ENCODE measurements at places on chromosomes 1 and 21.

DNA sequence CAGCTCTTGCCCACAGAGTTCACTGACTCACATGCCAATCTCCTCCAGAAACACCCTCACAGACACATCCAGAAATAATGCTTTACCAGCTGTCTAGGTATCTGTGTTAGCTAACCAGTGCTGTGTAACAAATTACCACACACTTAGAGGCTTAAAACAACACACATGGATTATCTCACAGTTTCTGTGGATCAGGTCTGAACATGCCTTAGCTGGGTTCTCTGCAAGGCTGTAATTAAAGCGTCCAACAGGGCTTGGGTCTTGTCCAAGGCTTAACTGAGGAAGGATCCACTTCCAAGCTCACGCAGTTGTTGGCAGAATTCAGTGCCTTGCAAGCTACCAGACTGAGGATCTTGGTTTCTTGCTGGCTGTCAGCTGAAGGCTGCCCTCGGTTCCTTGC lies 92.5 kb upstream of the RGS4 start:
- peaks cover 6% of the 10 kb centered on the region for H3K27me3 ChIP-seq
- no peaks in the 10 kb centered on the region for H3K4me1 ChIP-seq
- no peak for DNase-seq
- H3K27ac ChIP-seq = no peak overlapping the region

DNA sequence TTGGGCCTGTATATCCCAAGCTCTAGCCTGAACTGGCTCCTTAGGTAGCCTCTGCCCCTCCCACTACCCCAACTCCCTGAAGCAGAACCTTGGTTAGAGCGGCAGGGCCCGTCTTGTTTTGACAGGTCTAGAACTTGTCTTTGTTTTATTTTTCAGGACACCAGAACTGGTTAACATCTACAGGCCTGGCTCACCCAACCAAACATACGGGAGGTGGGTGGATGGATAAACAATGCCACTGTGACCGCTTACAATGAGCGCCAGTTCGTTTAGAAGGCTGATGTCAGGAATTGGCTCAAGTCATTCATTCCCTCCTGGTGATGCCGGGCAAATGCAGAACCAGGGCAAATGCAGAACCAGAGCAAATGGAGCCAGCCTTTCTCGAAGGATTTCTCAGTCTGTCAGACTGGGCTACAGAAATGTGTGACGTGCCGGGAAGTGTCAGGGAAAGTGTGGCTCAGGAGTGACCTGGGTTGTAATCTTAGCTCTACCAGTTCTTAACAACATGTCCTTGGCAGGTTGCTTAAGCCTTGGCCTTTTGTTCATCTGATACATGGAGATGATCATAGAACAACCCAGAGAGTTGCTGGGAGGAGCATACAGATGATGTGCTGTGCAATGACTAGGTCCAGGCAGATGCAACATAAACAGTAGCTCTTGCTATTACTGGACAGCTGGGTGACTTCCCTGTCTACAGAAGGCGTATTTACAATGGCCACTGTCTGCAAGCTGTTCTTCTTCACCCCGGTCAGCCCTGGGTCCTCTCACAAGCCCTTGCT lies 30.5 kb upstream of the BTG2 start:
- H3K4me3 ChIP-seq = peak overlapping the region; percentile 72
- H3K36me3 ChIP-seq = no peaks in the 10 kb centered on the region
- H3K27me3 ChIP-seq = no peaks in the 10 kb centered on the region
- no peak for DNase-seq
- H3K27ac ChIP-seq = peak overlapping the region; percentile 83

DNA sequence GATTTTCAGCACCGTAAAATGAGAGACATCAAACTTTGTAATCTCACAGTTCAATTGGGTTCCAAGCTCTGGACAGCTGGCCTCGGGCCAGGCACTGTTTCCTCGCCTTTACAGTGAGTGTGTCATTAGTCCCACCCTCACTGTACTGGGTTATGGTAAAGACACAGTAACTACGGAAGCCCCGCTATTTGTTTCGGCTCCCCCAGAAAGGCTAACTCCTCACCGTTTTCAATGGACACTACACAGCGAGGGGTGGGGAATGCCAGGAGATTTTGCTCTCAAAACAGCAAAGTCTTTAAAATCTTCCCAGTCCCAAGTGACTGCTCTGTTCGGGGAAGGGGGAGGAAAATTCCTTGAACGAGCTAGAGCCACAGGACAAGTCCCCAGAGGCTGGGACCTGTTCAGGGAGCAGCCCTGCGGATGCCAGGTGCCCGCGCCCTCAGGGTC lies 757 bp upstream of the SPSB1 start:
- H3K27ac ChIP-seq = no peak overlapping the region
- no peak for DNase-seq
- peaks cover 23% of the 10 kb centered on the region for H3K4me1 ChIP-seq
- H3K27me3 ChIP-seq = no peaks in the 10 kb centered on the region

DNA sequence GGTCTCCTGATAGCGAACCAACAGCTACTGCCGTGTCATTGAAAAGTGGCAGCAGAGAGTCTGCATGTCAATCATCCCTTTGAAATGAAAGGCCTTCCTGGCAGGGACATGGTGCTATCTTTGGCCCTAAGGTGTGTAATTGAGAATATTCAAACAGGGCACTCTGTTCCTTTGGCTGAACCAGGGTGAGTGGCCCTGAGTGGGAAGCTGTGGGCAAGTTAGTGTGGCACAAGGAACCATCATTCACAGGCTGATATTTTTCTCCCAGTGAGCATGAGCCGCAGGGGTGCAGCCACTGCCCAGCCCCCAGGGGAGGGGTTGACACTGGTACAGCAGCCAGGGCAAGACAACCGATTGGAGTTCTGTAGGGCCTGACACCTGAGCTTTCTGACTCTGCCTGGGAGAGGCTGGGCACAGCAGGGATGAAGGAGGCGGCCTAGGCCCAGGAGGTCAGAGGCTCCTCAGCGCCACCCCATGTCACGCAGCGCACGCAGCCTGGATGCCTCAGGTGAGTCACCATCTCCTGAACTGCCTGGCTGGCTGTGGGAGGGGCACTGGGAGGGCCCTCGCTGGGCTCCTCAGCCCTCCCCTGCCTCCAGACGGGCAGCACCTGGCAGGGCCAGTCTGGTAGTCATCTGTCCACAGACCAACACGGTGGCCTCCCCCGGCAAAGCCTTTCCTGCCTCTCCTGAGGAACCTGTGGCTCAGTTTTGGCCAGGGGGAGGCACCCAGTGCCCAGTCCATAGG lies 13.2 kb downstream of the QSOX1 start:
- no peaks in the 10 kb centered on the region for H3K36me3 ChIP-seq
- DNase-seq = peak; percentile 18
- H3K4me3 ChIP-seq = no peak overlapping the region
- H3K27ac ChIP-seq = no peak overlapping the region

GRCh38 chr1:232548691-232549090 lies 81.2 kb downstream of the SIPA1L2 start:
- DNase-seq = no peak
- H3K36me3 ChIP-seq = no peaks in the 10 kb centered on the region
- peaks cover 3% of the 10 kb centered on the region for H3K27me3 ChIP-seq
- H3K4me3 ChIP-seq = no peak overlapping the region
- no peaks in the 10 kb centered on the region for H3K4me1 ChIP-seq
- H3K27ac ChIP-seq = no peak overlapping the region

- H3K27ac ChIP-seq = no peak overlapping the region
- H3K27me3 ChIP-seq = no peaks in the 10 kb centered on the region
- no peaks in the 10 kb centered on the region for H3K4me1 ChIP-seq
- no peak overlapping the region for H3K4me3 ChIP-seq
- DNase-seq = no peak
- peaks cover 2% of the 10 kb centered on the region for H3K36me3 ChIP-seq
Observed at GRCh38 chr1:107724648-107725047, 240.3 kb downstream of the VAV3 start.

GRCh38 chr21:15255763-15256162 lies 191.0 kb upstream of the NRIP1 start:
- no peak overlapping the region for H3K27ac ChIP-seq
- DNase-seq = no peak
- H3K4me3 ChIP-seq = no peak overlapping the region
- no peaks in the 10 kb centered on the region for H3K36me3 ChIP-seq
- H3K27me3 ChIP-seq = peaks cover 2% of the 10 kb centered on the region
- no peaks in the 10 kb centered on the region for H3K4me1 ChIP-seq

DNA sequence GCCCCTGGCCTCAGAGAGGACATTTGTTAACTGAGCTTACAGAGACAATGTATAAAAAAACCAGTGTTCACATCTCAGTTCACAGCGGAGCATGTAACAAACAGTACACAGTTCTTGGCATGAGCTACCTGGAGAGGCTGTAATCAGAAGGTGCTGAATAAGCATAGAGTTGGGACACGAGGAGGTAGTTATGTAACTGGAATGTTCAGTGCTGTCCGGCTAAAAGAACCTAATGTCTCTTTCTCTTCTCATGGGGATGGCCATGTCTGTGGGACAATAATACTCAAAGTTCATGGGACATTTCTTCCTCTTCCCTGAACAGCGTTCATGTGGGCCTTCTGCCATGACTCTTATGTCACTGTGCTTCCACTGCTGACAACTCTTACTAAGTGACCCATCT lies 17.2 kb upstream of the STX12 start:
- H3K36me3 ChIP-seq = peaks cover 8% of the 10 kb centered on the region
- DNase-seq = no peak
- no peaks in the 10 kb centered on the region for H3K27me3 ChIP-seq
- no peak overlapping the region for H3K27ac ChIP-seq
- no peaks in the 10 kb centered on the region for H3K4me1 ChIP-seq
- H3K4me3 ChIP-seq = no peak overlapping the region

DNA sequence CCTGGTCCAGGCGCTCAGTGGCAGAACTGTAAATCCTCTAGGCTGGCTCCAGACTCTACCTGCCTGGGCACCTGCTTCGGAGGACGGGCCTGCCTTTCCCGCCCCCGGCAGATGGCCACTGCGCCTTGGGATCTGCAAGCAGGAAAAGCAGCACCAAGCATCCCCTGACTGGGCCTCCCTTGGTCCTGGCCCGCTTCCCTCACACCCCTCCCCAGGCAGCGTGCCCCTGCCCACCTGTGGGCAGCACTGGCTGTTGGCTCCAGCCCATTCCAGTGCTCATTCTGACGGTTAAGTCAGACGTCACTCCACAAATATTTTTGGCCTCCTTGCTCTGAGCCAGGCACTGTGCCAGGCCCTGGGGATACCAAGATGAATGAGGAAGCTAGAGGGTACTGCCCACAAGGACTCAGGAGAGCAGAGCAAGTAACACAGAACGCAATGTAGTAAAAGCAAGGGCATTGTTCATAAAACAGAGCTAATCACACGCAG lies 22.0 kb upstream of the BLACAT1 start:
- H3K27me3 ChIP-seq = peaks cover 40% of the 10 kb centered on the region
- H3K4me1 ChIP-seq = peaks cover 22% of the 10 kb centered on the region

GRCh38 chr1:98130408-98130807 lies 209.6 kb upstream of the DPYD start:
- H3K27ac ChIP-seq = no peak overlapping the region
- DNase-seq = no peak
- no peaks in the 10 kb centered on the region for H3K27me3 ChIP-seq
- H3K36me3 ChIP-seq = no peaks in the 10 kb centered on the region

GRCh38 chr1:237478082-237478481 lies 412.6 kb downstream of the ZP4 start:
- H3K4me1 ChIP-seq = no peaks in the 10 kb centered on the region
- no peak for DNase-seq
- H3K27ac ChIP-seq = no peak overlapping the region
- peaks cover 4% of the 10 kb centered on the region for H3K27me3 ChIP-seq
- H3K4me3 ChIP-seq = no peak overlapping the region
- H3K36me3 ChIP-seq = no peaks in the 10 kb centered on the region

- DNase-seq = peak; percentile 70
- no peak overlapping the region for H3K27ac ChIP-seq
Observed at GRCh38 chr1:111406321-111406768, 21.2 kb downstream of the OVGP1 start.
